ENCODE measurements at places on chromosomes 1 and 21.

DNA sequence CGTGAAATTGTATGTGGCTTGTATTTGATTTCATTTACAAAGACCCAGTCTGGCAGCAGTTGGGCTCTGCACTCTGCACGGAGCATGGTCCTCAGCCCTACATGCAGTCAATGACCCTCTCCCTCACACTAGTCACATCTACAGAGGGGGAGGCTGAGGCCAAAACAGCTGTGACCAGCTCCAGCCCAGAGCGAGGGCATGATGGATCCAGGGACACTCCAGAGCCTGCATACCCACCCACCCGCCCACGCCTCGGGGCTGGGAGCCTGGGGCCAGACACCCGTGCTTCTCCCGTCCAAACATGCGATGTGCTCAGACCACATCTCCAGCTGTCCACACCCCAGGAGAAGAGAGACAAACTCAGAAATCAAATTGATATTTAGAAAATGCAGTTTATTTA, 14.0 kb upstream of the PRDM16 start:
- no peak for DNase-seq

DNA sequence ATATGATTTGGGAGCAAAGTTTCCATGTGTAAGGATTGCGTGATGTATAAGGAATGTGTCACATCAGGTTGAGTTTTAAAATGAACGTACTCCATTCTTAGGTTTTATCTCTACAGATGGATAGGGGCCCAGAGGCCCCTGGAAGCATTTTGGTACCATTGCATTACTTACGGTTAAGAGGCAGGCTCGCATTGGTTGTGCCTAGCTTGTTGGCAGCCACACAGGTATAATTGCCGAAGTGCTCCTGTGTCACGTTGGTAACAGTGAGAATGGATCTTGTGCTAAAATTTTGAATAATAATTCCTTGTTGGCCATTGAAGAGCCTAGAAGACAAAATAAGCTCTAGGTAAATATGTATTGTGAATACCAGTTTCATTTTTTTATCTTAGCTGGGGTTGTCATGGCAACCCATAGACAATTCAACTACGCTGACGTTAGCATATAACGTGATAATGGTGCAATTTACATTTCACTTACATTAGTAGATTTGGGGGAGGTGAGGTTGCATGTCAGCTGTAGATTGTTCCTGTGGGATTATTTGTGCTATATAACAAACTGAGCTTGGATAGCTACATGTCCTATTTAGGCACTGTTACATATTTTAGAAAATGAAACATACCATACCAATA, 511.9 kb upstream of the ZRANB2 start:
- no peak for DNase-seq

DNA sequence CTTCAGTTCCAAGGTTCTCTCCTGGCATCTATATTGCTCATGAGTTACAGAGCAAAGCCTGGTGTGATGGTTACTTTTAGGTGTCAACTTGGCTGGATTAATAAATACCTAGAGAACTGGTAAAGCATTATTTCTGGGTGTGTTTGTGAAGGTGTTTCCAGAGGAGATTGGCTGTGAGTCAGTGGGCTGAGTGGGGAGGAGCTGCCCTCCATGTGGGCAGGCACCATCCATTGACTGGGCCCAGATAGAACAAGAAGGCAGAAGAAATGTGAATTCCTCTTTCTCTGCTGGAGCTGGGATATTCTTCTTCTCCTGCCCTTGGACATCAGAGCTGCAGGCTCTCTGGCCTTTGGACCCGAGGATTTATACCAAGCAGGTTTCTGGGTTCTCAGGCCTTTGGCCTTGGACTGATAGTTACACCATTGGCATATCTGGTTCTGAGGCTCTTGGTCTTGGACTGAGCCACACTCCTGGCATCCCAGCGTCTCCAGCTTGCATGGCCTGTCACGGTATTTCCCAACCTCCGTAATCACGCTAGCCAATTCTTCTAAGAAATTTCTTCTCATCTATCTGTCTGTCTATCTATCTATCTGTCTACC, 44.5 kb downstream of the B3GALT5 start:
- no peak for DNase-seq

DNA sequence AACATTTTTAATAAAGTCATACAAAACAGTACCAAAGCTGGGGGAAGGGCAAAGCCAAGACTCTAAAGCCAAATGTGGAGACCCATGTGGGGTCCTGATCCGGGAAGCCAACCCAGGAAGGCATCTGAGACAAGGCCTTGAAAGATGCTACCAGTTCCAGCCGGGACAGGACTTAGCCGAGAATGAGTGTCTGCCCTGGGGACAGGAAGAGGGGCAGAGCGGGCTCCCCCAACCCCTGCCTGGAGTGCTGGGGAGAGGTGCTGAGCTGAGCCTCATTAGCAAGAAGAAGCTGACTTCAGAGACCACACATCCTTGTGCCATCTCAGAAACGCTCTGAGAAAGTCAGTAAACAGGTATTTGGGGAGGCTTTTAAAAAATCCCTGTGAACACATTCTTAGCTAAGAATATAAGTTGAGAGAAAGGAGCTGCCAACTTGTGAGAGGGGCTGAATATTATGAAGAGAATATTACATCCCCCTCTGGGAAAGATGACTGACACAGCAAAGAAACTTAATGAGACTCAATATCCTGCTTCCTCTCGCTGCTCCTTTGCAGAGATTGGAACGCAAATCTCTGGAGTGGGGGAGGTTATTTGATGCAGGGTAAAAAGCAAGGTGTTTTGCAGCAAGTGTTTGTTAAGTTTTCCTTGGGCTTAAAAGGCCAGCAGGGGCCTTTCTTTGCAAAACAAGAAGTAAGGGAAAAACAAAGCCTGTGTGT, 103.3 kb upstream of the KCND3 start:
- DNase-seq, result no peak

GRCh38 chr1:244046907-244047611, 4.0 kb upstream of the ZBTB18 start:
- DNase-seq, result no peak

DNA sequence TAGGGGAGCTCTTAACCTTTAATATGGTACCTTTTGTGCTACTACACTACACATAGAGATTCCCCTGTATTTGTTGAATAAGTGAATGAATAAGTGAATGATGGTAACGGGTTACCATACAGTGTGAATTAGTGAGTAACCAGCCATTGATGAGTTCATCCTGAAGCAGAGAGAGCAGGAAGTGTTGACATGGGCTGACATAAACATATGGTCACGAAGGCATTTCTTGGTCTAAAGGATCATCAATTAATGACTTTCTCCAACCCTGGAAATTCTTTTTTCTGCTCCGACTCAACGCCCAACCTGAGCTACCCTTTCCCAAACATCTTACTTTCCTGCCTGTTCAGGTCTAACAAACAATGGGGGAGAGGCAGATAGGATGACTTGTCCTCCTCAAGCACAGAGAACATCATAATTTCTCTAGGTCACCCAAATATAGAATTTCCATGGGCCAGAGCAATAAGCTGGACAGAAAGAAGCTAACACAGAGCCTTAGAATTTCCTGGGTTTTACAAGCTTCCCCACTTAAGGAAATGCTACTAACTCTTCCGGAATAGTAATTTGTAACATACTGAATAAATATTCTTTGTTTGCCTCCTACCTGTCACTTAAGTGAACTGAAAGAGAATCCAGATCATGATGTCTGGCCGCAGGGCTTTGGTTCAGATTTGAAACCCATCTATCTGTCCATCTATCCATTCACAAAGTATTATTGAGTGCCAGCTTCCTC, 114.7 kb upstream of the NGF start:
- DNase-seq, result no peak

GRCh38 chr1:59026472-59026948, 242.7 kb upstream of the JUN start:
- no peak for DNase-seq

GRCh38 chr1:25065795-25066238, 135.7 kb upstream of the RUNX3 start:
- no peak for DNase-seq

- DNase-seq, result no peak
Measured at GRCh38 chr1:117467336-117467735, 100.1 kb downstream of the MAN1A2 start.

- DNase-seq, result no peak
Measured at GRCh38 chr1:211198111-211198510, 61.1 kb upstream of the RCOR3 start.

DNA sequence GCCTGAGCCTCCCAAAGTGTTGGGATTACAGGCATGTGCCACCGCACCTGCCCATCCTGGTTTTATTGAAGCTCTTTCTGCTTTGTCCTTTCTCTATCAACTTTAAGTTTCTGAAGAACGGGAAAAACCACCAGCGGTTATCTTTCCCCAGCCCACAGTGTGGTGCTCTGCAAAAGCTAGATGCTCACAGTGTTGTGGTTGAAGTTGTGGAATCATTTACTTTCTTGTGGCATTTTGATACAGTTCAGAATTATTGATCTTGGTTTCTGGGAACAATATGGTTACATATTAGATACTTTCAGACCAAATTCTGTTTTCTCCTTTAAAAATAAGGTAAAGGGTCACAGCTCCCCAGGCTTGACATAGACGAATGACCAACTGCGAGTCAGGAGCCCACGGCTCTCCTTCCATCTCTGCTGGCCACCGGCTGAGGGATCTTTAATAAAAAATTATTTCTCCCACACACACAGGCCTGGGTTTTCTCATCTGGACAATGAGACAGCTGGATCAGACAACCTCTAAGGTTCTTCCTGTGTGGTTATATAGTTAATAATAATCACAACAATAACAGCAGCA, 385.3 kb downstream of the SETD4 start:
- DNase-seq, result no peak

GRCh38 chr1:47190509-47190855, 646 bp upstream of the PDZK1IP1 start:
- DNase-seq, result no peak

- peak; percentile 72 for DNase-seq
Measured at GRCh38 chr1:85495556-85495955, 30.6 kb upstream of the DDAH1 start.

DNA sequence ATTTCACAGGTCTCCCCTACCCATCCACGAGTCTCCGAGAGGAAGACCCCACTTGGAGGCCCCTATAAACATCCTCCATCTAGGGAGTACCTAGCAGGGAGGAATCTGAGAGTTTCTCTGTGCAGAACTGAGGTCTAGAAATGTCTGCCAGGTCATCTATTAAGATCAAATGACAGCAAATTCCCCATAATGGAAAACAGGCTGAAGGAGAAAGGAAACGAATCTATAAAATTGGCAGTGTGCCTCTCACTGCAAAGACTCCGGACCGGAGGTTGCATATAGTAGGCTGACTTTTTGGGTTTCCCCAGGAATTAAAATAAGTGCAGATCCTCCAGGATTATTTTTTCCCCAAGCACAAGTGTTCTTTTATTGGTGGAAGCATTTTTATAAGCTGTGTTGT, 57.7 kb downstream of the NMNAT2 start:
- no peak for DNase-seq

DNA sequence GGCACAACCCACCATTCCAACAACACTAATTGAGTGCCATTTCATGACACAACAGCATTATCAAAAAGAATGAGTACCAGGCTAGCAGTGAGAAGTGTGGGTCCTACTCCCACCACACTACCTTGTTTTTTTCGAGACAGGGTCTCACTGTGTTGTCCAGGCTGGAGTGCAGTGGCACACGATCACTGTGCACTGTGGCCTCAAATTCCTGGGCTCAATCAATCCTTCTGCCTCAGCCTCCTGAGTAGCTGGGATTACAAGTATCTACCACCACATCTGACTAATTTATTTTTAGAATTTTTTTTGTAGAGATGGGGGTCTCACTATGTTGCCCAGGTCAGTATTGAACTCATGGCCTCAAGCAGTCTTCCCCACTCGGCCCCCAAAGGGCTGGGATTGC, 30.7 kb downstream of the CD247 start:
- DNase-seq, result no peak

Data from D341Med (cell line).